EH (cell line): ENCODE measurements at places on chromosomes 5 and 9.
A peak's percentile ranks its signal among the peaks of the same experiment; 100 is the strongest.

- DNase-seq, result no peak
Measured at GRCh38 chr5:35188031-35188457, 42.2 kb downstream of the PRLR start.

GRCh38 chr9:91433180-91433579 lies 9.5 kb upstream of the NFIL3 start:
- peak; percentile 93 for DNase-seq

- peak; percentile 69 for DNase-seq
Measured at GRCh38 chr5:69414885-69415583, at the start of gene MARVELD2. TSS of gene MARVELD2 (plus strand) at chr5:69415116. CDS start at chr5:69419386, 4,270 bp downstream.

DNA sequence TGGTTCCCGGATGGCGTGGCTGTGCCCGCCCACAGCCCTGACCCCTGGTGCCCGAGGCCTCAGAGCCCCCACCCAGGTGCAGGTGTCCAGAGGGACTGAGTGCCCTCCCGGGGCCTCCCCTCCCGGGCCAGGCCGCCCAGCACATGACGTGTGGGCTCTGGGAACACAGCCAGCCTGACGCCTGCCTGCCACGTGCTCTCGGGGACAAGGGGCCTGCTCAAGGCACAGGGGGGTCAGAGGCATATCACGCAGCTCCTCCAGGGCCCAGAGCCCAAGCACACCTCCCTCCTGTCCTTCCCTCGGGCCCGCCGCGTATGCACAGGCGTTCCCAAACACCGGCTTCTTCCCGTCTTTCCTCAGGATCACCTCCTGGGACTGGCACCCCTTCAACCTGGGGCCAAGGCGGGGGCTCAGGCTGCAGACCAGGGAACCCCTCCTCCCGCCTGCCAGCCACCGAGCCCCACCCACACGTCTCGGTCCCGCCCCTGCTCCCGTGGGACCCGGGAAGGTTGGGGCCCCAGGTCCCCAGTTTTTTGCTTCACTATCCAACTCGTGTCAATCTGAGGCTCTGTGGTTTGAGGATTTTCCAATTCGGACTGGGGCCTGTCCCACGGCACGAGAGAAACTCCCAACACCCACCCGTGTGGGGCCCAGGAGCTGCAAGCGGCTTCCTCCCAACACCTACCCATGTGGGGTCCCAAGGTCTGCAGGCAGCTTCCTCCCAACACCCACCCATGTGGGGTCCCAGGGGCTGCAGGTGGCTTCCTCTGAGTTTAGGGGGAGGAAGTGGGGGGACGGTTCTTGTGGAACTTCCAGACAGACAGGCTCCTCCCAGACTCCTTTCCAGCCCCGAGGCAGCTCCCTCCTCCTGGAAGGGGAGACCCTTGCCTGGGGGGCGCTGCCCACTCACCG lies 1.5 kb downstream of the LCN10 start:
- DNase-seq, result peak; percentile 34

GRCh38 chr9:23438299-23438907 lies 387.6 kb downstream of the ELAVL2 start:
- DNase-seq, result no peak

GRCh38 chr5:176296-176823 lies 14.9 kb upstream of the LRRC14B start:
- DNase-seq, result no peak

DNA sequence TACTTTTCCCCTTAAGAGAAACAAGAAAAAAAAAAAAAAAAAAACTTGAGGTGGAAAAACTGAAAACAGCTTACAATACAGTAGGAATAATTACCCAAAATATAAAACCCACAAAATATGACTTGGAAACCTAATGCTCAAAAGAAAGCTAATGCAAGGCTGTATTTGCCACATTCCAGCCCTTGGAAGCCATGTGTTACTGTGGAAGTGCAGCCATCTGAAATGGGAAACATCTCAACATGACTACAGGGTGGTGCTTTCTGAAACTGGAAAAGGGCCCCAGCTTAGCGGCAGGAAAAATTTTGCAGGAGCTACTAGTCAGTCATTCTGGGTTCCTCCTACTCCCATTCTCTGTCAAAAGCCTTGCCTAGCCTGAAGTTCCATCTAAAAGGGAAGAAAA lies 20.4 kb downstream of the CDK5RAP2 start:
- no peak for DNase-seq

DNA sequence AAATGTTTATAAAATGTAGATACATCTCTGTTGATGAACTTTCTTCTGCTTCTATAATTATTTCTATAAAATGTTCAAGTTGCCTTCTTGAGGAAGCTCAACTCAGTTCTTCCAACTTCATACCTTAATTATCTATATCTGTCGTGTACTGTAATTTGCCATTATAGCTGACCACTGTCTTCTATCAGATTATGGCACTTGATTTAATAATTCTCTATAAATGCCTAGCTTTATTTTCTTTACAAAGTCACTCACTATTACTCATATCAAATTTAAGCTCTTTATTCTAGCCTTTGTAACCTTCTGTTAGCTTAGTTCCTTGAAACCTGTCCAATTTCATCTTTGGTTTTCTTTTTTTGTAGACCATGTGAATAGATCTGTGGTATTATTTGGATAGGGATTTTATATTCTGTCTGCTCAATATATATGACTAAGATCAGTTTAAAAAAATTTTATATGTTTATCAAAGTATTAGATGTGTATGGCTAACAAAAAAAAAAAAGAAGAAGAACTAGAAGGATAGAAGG lies 39.5 kb downstream of the SMC5 start:
- DNase-seq, result no peak

GRCh38 chr5:99020698-99021048 lies 91.9 kb upstream of the CHD1 start:
- no peak for DNase-seq

DNA sequence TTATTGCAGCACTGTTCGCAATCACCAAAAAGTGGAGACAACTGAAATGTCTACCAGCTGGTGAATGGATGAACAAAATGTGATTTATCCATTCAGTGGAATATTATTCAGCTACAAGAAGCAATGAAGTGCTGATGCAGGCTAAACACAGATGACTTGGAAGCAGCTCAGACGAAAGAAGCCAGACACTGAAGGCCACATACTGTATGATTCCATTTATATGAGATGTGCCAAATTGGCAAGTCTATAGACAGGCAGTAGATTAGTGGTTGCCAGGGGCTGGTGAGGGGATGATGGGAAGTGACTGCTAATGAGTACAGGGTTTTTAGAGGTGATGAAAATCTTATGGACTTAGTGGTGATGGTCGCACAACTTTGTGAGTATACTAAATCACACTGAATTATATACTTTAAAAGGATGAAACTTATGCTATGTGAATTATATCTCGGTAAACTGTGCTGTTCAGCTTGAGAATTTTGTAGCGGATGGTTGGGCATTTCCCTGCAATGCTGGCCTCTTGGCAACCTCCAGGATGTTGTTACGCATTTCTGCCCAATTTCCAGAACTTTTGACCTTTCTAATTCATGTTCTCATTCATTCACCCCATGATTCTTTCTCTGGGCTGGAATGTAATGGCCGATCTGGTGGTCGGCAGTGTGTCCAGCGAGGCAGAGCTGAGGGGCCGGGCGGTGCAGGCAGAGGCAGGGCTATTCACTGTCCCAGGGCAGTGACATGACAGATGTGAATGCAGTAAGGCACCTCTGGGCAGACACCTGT lies 22.0 kb upstream of the WNK2 start:
- DNase-seq, result no peak
